ENCODE measurements at places on chromosomes 11 and 22.

- DNase-seq: no peak
Measured at GRCh38 chr22:32127904-32128303, 31.2 kb downstream of the C22orf42 start.

DNA sequence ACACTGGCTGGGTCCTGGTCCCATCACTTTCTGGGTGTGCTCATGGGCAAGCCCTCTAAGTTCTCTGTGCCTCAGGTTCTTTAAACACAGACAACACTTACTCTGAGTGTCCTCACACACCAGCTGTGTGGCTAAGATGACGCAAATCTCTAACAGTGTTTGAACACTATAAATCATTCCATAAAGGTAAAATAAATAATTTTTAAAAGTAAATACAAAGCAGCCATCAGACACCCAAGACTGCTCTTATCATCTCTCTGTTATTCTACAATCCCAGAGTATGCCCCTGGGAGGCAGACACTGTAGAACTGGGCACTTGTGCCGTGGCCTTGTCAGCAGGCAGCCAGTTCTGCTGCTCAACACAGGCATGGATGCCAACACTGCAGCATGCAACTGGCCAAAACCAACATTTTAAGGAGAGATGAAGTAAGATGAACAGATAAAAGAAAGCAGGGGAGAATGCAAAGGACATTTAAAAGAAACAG, 56.8 kb downstream of the RPL27A start:
- no peak for DNase-seq

DNA sequence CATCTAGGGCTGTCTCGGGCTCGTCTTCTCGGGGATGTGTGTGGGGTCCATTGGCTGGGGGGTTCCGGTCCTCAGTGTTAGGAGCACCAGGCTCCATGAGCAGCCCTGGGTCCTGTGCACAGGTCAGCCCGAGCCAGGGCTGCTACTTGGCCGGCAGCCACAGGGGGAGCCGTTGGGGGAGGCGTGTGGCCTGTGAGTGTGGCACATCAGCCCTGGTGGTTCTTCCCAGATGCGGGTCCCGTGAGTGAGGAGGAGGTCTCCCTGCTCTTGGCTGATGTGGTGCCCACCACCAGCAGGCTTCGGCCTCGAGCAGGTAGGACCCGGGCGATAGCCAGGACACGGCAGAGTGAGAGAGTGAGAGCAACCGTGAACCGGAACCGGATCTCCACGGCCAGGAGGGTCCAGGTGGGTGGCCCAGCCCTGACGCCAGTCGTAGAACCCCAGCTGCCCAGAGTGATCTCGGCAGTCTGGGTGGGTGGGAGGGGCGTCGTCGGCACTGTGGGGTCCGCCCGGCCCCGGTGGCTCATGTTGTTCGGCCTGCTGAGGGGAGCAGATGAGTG, 18.5 kb downstream of the IRF7 start:
- no peak for DNase-seq

DNA sequence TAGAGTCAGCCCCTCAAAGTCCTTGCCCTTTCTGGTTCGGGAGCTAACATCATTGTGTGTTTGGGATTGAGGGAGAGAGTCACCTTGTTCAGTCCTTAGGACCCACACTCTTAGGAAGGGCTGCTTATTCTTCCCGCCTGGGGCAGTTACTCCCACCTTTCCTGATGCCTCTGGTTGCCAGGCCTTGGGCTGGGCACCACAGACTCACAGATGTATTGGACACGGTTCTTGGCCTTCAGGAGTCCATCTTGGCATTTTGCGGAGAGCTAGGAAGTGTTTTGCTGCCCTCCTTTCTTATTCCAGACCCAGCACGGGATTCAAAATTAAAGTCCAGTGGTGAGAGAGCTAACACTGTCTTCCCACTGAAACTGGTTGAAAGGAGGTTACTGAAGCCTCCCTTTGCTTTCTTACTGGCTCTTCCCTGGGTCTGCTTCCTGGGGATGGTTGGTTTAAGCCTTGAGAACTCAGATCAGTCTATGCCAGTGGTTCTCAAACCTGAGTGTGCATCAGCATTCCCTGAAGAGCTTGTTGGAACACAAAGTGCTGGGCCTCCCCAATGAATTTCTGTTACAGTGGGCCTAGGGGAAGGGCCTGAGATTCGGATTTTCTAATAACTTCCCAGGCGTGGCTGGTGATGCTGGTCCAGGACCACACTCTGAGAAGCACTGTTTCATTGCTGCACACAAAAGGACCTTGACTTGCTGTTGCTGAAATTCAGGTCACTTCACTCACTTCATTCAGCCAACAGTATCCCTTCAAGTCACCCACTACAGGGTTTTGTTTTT, 1.4 kb downstream of the OSBP2 start:
- no peak for DNase-seq

DNA sequence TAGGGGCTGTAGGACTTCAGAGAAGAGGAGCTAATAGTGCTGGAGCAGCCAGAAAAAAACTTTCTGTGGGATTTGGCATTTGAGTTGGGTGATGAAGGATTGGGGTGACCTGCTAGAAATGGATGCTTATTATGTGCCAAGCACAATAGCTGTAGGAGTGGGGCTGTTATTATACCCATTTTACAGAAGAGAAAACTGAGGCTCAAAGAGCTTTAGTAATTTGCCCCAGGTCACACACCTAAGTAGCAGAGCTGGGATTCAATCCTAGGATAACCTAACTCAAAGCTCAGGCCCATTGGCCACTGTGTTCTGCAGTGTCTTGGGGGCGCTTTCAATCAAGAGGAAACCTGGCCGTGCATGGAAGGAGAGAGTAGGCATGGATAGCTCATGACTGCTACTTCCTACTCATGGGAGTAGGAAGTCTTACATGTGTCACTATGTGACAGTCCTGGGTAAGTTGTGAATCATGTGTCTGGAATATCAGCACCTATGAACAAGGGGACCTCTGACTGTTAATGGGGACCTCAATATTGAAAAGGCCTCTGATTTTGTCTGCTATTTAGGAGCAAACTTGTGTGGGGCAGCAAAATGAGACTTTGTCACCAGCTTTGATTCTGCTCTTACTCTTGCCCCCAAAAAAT, 6.1 kb upstream of the ELF5 start:
- no peak for DNase-seq

- DNase-seq: no peak
Measured at GRCh38 chr11:94132152-94132558, 3.5 kb downstream of the PANX1 start.

DNA sequence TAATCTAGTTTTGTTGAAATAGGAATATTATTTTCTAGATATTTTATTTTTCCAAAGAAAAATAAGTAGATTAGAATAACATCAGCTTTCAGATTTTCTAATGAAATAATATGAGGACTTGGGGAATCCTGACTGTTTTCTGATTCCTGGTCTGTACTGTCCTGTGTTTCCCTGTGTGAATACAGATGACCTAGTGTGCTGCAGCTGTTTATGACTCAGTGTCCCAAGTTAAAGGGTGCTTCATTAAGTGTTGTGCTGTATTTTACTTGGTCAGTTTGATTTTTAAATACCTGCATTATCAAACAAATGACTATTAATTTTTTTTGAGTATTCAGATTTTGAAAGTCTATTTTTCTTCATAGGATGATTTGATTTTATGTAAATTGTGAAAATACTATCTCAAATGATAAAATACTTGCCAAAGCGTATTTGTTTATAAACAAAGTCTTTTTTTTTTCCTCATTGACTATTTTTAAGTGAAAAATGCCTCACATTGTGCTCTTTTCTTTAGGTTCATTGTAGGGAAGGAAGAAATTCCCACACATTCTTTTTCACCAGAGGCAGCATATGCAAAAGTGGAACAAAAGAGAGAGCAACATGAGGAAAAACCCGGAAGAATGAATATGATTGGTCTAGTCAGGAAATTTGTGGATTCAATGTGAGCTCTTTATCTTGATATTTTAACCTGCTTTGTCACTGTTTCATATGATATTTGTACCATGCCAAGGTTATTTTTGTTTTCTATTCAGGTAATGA, 264.2 kb downstream of the TMEM135 start:
- DNase-seq: no peak
